Substantia nigra (tissue), 51 donors: ENCODE measurements at places on chromosomes 2 and 18.

DNA sequence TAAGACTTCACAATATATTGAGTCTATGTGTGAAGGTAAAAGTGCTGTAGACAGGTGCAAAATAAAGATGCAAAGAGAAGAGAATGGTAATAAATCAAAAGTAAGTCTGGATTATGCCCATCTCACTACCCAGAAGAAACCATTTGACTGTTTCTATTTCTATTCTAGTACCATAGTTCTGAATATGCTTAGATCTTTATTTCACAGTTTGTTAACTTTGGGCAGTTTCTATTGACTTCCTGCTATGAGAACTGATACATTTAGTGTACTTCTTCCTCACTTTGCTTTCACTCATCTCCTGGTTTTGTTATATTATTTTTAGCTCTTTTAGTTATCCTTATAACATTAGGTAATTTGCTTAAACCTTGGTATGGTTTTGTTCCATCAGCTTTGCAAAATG is 94.9 kb downstream of the HS1BP3 start:
- DNase-seq, result no peak

DNA sequence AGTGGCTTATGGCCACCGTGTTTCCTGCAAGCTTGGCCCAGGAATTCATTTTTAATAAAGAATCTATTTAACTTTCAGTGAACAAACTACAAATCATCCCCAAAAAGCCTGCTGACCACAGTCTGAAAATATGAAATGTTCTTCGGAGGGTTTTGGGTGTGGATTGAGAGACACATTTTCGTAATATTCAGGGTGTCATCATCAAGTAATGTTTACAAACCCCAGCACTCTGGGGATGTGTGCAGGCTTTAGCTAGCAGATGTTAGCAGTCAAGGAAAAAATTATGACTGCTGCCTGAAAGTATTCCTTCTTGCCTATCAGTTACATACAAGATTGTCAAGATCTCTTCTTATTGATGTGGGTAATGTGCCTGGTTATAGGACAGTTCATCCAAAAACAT is 143.9 kb upstream of the FN1 start:
- DNase-seq, result no peak

GRCh38 chr18:28175930-28176697 is 816 bp downstream of the CDH2 start:
- DNase-seq, result no peak

GRCh38 chr2:29155578-29155977 is 40.4 kb downstream of the CLIP4 start:
- DNase-seq, result no peak

DNA sequence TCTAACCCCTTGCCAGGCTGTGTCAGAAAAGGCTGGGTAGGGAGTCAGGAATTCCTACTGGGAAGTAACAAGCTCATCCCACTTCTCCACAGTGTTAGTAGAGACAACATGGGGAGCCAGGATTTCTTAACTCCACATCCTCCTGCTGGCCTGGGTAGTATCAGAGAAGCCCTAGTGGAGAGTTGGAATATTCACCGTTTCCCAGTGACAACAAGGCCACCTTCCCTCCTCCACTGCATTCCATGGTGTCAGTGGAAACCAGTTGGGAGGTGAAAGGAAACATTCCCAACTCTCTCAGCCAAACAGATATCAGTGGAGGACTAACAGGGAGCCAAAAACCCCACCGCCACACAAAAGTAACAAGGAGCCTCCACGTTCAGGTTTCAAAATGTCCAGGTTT is 41.2 kb downstream of the SRD5A2 start:
- no peak for DNase-seq

DNA sequence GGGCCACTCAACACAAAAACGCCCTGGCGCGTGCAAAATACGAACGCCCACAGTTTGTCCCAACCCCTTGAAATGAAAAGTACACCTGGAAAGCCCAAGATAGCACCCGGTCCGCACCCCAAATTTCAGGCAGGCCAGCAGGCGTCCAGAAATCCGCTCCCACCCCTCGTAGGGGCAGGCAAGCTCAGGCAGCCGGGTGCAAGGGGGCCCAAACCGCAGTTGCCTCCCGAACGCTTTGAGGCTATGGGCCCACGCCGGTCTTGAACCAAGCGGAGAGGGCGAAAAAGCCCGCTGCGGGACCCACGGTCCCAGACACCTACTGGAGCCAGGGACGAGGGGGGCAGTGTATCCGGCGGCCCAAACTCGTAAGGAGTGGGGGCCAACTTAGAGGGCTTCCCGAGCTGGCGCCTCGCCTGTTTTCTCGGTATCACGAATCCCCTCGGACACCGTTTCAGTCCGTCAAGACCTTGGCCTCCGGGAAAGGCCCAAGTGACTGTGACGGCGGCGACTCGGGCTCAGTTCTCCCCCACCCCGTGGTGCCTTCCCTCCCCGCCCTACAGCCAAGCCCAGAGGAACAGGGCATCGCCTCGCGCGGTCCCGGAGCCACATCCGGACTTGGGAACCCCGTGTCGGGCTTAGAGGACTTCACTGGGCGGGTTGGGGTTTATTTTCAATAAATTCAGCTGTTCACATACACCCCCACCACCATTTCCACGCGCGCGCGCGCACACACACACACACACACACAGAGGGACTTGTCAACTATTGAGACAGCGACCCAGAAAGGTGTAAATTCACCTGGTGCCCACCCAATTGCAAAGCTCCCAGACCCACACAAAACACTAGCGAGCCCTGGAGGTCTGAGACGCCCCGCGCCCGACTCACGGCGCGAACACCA is 6.2 kb upstream of the SATB2 start:
- DNase-seq, result no peak

DNA sequence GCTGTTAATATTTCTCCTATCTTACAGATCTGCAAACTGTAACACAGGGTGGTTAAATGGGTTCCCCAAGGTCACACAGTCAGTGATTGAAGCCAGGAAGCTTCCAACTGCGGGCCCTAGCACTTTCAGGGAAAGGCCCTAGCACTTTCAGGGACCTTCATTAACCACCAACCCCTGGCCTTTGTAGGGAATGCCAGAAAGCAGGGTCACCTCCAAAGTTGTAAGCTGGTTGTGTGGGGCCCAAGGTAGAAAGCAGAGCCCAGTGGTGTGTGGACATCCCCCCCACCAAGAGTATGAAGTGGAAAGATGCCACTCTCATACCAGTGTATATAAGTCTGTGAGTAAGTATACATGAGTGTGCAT is 4.4 kb downstream of the DLX2 start:
- DNase-seq, result no peak

DNA sequence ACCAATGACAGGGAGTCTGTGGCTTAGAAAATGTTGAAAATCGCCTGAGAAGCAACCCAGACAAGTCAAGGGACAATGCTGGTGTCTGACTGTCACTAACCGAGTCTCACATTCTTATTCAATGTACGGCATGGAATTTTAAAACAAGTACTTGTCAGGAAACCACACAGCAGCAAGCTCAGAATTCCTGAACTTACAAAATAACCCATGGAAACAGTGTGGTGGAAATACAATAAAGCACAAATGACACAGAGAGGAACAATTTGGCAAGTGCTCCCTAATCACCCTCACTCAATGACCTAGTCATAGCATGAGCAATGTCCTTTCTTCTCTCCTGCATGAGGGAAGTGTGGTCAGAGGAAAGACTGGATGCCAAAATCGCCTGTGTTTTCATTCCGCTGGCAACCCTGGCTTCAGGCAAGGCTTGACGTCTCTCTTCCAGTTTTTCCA is 154.0 kb downstream of the SATB2 start:
- DNase-seq, result no peak

GRCh38 chr2:15303874-15304273 is 257.3 kb downstream of the NBAS start:
- no peak for DNase-seq

- no peak for DNase-seq
These were observed 122.1 kb upstream of the XIRP2 start for GRCh38 chr2:166766220-166766619.

- DNase-seq, result no peak
These were observed 73.7 kb downstream of the PXDN start for GRCh38 chr2:1670636-1671035.

DNA sequence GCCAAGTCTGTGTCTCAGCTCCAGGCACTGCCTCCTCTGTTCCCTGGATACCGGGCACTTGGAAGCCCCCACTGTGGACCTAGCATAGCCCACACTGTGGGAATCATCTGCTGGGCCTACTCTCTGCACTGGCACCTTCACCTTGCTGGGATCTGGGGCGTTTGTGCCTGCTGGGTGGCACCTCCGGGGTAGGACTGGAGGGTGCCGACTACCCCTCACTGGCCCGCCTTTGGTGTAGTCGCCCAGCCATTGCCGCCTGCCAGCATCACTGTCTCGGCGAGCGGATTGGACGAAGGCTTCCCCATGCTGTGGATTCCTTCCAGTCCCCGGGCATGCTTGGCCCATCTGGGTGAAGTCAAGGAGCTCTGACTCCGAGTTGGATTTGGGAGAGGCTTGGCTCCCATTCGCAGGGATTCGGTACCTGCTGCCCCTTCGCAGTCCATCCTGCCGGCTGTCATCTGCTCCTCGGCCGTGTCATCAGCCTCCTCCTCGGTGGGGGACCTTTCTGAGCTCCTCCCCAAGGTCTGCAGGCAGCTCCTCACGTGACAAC is 180.6 kb upstream of the HDAC4 start:
- DNase-seq, result no peak

DNA sequence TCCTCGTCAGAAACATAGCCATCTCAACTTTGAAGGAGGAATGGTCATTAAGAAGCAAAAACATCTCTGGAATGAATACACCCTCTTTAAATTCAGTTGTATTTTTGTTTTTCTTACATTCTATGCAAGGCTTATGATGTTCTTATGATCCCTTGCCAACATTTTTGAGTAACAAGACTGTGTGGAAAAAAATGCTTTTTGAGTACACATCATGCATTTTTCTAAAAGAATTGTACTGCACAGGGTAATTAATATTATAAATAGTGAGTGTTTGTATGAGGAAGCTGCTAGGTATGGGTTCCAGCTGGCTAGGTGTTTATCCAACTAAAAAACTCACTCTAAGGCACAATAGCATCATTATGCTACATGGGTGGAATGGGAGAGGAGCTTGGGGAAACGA is 59.0 kb upstream of the SPATS2L start:
- DNase-seq, result no peak

DNA sequence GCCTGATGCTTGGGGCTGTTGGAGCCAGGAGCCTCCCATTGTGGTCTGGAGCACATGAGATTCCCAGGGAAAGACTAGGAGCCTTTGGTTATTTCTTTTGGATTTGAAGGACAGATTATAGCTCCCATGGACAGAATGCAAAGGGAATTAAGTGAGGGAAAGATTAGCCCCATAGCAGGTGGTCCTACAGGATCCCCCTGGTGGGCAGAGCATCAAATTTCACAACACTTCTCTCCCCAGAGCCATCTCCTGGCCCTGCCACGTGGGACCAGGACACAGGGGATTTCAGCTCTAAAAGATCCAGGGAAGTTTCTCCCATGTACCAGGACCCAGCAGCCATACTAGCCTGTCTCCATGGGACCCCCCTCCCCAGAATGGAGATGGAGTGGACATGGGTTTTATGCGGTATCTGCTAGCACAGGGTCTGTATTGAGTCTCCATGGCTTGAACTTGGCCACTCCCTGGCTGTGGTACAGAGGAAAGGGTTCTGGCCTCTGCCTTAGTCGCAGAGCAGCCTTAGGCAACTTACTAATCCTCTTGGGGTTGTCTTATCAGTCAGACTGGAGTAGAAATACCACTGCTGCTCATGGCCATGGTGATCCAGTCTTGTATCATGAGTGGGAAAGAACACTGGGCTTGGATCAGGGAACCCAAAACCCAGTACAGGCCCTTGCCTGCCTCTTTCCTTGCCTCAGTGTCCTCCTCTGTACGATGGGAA is 6.8 kb upstream of the PLB1 start:
- no peak for DNase-seq

DNA sequence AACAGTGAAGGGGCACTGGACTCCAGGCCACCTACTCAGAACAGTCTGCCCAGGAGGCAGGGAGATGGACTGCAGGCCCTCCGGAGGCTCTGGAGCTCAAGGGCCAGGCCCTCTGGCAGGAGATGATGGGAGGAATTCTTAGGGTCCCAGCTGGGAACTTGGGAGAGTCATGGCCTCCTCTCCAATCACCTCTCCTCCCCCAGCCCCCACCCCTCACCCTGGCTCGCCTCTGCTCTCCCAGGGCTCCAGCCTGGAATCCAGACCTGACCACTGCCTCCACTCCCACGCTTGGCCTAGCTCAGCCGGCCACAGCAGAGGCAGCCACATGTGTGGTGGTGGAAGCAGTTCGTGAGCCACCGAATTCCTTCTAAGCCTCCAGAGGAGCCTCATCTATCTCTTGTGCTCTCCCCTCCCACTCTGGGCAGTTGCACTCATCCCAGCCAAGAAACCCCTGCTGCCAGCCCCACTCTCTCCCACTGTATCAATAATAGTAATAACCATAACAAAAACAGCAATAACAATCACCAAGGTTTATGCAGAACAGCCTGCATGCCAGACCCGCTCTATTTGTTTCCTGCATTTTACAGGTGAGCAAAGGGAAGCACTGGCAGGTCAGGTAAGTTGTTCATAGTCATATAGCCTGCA is 67.4 kb downstream of the TNS1 start:
- DNase-seq, result no peak

- no peak for DNase-seq
These were observed 907.7 kb downstream of the TMEM182 start for GRCh38 chr2:103669531-103669930.

GRCh38 chr2:46999857-47000678 is 84.5 kb upstream of the MCFD2 start:
- peak; percentile 42 for DNase-seq

DNA sequence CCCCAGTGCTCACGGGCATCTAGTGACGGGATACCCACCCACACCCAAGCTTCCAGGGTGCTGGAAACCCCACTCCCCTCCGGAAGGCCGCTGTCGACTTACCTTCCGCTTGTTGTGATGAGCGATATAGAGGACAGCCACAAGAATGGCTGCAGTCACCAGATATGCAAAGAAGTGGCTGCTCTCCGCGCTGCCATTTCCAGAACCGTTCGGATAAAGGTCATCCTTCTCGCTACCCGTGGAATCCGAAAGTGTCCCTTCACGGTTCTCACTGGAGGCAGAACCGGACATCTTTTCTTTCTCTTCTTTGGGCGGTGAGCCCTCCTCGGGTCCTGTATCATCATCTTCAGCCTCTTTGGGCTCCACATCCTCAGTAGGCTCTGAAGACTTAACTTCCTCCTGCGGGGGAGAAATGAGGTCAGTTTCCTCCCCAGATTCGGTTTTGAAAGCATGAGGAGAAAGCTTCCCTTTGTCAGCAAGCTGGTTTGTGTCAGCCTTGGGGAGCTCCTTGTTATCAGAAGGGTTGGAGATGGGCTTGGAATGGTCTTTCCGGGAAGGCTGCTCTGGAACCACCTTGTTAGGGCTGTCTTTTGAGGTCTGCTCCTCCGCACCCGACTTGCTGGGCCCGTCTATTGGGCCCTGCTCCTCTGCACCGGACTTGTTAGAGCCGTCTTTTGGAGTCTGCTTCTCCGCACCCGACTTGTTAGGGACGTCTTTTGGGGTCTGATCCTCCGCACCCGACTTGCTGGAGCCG is 1.2 kb downstream of the TGOLN2 start:
- no peak for DNase-seq

DNA sequence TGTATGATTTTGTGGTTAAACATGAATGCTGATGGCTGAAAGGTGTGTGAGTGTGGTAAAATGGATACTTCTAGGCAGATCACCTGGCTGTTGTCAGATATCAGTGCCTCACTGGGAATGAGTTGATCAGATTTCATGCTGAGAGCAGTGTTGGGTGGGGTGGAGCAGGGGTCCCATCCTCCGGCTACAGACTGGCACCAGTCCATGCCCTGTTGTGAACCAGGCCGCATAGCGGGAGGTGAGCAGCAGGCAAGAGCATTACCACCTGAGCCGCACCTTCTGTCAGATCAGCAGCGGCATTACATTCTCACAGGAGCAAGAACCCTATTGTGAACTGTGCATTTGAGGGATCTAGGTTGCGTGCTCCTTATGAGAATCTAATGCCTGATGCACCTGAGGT is 78.7 kb downstream of the GLI2 start:
- DNase-seq, result no peak
